ENCODE measurements at places on chromosomes 5 and 9.

GRCh38 chr9:89020754-89021153, 29.5 kb downstream of the S1PR3 start:
- no peak for DNase-seq

DNA sequence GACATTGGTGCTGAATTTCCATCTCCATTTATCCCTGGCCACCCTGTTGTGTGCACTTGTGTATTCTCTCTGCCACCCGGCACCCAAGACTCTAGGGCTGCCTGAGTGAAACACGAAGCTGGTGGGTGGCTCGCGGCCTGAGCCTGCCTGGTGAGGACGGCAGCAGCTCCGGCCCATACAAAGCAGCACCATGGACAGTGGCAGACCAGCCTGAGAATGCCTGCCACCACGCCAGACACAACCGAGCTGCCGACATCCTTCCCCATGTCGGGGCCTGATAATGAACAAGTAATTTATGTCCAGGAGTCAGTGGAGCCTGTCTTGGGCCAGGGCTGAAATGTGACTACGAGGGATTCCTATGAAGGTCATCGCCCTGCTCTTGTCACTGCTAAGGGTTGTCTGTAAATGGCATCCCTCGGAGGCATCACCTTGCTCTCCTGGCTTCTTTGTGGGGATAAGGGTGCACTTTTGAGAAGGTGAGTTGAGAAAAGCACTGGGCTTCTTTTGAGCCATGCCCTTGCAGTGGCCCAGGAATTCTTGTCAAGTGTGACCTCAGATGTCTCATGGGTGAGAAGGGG, 175.7 kb downstream of the MELK start:
- no peak for DNase-seq

DNA sequence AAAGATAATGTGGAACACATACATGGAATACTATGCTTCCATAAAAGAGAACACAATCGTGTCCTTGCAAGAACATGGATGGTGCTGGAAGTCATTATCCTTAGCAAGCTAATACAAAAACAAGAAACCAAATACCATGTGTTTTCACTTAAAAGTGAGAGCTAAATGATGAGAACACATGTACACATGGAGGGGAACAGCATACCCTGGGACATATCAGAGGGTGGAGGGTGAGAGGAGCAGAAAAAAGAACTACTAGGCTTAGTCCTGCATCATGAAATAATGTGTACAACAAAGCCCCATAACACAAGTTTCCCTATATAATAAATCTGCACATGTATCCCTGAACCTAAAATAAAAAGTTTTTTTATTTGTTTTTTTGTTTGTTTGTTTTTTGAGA, 855.5 kb upstream of the NUDT12 start:
- DNase-seq, result no peak

- no peak for DNase-seq
Measured at GRCh38 chr9:135370411-135371375, 108.9 kb upstream of the PPP1R26 start.

DNA sequence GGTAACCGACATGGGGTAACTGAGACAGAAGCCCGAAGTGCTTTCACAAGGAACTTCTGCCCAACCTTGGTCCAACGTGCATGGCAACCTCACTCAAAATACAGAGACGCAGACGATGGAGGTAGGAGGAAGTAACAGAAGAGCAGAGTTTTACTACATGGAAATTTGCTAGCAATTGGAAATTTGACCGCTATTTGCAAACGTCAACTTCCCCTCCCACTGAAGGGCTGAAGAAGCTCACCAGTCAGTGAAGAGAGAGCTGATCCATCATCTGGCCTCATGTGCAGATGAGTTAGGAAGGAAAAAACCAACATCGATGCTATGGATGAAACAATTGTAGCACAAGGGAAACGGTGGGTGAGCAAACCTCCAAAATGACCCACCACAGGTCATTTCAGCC, 196.7 kb downstream of the RGS3 start:
- no peak for DNase-seq

GRCh38 chr9:70924895-70925547, 196.4 kb downstream of the TRPM3 start:
- DNase-seq, result no peak

GRCh38 chr9:95623640-95624039, 106.9 kb upstream of the PTCH1 start:
- no peak for DNase-seq

DNA sequence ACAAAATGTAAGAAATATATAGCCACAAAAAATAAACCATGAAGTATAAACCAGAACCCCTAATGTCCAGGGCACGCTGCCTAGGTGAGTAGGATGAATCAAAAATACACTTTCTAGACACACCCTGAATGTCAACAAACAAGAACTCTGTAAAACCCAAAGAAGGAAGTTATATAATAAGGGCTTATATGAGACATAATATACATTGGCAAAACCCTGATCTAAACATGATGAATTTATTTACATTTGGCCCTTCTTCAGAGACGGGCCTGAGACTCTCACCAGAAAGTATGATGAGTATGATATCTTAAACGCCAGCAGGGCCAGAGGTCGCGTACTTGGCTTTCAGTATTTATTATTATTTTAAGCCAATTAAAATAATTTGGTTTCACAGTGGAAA, 125.1 kb upstream of the FST start:
- no peak for DNase-seq

DNA sequence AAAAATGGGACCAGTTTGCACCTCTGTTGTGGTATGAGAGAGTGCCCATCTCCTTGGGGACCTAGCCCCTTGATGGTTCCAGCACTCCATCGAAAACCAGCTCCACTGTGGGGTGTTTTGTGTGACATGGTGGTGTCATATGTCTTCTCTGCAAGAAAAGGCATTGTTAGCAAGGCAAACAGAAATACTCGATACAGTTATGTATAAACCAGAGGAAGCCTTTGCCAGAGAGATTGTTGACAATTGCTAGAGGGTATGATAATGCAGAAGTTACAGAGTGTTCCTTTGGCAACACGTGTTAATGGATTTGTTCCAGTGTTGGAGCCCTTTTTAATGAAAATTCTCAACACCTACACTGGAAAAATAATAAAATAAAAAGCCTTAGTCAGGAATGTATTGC, 270.4 kb upstream of the DMRT1 start:
- no peak for DNase-seq

- DNase-seq, result no peak
Measured at GRCh38 chr9:94010980-94011533, 55.9 kb upstream of the BARX1 start.

DNA sequence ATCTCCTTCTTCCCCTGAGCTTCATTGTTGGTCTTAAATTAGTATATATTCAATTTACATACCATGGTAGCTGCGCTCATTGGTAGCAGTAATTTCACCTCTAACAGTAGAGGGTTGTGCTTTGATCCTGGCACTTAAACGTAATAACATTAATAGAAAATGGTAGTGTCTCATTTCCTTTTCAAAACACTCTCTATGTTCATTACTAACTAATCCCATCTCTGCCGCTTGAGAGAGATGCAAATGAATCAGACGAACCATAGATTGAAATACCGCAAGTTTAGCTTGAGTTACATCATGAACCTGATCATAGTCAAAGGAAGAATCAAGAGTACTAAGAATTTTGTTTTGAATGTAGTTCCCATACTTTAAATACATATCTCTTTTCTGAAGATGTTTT, 2.2 kb downstream of the THBS4 start:
- no peak for DNase-seq

- no peak for DNase-seq
Measured at GRCh38 chr5:102583276-102584124, 84.7 kb upstream of the SLCO6A1 start.

- DNase-seq, result no peak
Measured at GRCh38 chr9:109316207-109316640, 4.6 kb downstream of the EPB41L4B start.
